AG20443 (cell line): ENCODE measurements at places on chromosomes 7 and 10.
A peak's percentile ranks its signal among the peaks of the same experiment; 100 is the strongest.

DNA sequence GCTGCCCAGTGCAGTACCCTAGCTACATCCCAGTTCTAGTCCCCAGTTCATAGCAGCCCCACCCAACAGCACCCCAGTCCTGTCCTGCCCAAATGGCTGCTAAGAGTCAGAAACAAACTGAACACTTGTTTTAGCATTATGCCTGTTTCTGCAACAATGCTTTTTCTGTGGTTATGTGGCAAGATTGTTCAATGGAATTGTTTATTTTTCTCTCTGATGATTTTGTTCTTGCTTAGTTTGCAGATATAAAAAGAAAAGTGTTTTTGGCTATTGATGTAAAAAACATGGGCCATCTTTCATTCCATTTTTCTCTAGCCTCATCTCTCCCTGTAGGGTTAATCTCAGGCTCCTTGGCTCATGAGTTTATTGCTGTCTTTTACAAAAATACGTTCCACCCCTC, 42.5 kb downstream of the LRRC4 start:
- no peak for DNase-seq

- no peak for DNase-seq
These were observed 93.8 kb downstream of the PRKCQ start for GRCh38 chr10:6486309-6486708.

DNA sequence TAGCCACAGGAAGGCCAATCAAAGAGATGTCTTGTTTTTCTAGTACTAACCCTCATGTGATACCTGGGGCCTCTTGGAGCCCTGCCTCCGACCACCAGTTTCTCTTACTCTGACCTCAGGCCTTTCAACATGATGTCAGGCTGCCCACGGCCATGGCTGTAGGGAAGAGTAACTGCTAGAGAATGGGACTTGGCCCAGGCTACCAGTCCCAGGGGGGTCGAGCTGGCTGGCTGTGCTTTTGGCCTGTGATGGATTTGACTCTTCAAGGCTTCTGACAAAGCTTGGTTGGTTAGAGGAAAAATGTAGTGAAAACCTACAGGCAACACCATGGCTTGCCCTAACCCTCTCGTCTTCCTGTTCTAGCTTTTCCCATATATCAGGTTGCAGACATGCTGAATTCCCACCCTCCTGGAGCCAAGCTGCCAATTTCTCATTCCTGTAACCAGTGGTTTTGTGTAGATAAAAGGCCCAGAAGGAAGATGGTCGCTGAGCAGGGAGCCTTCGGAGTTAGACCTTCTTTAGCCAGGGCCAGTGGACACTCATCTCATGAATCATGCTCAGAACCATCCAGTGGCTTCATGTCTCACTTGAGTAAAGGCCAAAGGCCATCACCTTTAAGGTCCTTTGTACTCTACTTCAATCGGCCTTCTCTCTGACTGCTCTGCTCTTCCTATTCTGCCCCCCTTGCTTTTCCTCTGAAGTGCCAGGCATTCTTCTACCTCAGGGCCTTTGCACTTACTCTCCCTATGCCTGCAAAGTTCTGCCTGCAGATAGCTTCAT, 19.7 kb downstream of the SUFU start:
- DNase-seq: peak; percentile 37

GRCh38 chr10:28179006-28179742, 123.7 kb downstream of the MPP7 start:
- DNase-seq: peak; percentile 46
